ENCODE measurements at places on chromosomes 11 and 22.
A peak's percentile ranks its signal among the peaks of the same experiment; 100 is the strongest.

DNA sequence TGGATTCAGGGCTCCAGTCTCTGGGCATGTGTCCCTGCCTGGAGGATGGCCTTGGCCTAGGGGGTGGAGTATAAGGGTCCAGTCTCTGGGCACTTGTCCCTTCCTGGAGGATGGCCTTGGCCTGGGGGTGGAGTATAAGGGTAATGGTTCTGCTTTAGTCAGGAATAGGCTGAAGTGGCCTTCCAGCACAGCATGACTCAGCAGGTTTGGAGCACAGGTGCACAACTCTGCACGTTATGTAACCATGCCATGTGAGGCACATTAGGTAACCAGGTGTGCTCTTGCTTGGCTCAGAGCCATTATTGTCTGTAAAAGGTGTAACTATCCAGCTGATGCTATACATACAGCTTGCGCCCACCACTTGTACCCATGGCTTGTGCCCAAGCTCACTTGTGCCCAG, 48.4 kb upstream of the POLD3 start:
- DNase-seq = no peak

GRCh38 chr11:117127171-117127901, 16.8 kb upstream of the PAFAH1B2 start:
- DNase-seq = no peak

GRCh38 chr22:31085928-31086327, 4.8 kb downstream of the SMTN start:
- no peak for DNase-seq

- no peak for DNase-seq
These were observed 1.1 kb upstream of the C11orf65 start for GRCh38 chr11:108468478-108468864.

DNA sequence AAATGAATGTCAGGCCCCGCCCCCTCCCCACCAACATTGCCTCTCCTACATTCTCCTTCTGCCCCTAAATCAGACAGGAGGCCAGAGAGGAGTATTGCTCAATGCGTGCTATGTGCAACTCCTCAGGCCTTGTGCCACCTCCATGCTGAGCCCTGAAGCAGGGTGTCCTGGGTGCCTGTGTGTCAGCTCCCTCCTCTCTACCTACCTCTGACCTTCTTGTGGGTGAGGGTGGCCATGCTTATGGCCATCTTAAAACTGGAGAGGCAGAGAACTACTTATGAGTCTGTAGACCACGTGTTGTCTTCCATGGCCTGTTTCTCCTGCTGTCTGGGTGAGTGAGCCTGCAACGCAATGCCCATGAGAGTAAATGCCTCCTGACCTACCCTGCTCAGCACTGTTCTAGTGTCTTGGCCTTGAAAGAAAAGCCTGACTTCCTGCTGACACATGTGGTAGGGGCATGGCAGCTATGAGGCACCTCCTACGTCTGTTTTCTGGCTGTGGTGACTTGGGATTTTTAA, 10.5 kb downstream of the MCAM start:
- no peak for DNase-seq

- no peak for DNase-seq
These were observed 10.3 kb downstream of the CD5 start for GRCh38 chr11:61112575-61112974.

- DNase-seq = no peak
These were observed at the start of gene CLDN5 for GRCh38 chr22:19524170-19525115. Gene CLDN5, minus strand, starts transcription at chr22:19524410. Its CDS starts 155 bp downstream, at chr22:19524255.

GRCh38 chr11:20156876-20157613, 3.2 kb downstream of the DBX1 start:
- DNase-seq = no peak

- DNase-seq = no peak
These were observed 342.1 kb upstream of the NCAM1 start for GRCh38 chr11:112619106-112619505.

- no peak for DNase-seq
These were observed 28.0 kb downstream of the TPST2 start for GRCh38 chr22:26561756-26562417.

- DNase-seq = no peak
These were observed 39.4 kb downstream of the PC start for GRCh38 chr11:66918741-66919140.

DNA sequence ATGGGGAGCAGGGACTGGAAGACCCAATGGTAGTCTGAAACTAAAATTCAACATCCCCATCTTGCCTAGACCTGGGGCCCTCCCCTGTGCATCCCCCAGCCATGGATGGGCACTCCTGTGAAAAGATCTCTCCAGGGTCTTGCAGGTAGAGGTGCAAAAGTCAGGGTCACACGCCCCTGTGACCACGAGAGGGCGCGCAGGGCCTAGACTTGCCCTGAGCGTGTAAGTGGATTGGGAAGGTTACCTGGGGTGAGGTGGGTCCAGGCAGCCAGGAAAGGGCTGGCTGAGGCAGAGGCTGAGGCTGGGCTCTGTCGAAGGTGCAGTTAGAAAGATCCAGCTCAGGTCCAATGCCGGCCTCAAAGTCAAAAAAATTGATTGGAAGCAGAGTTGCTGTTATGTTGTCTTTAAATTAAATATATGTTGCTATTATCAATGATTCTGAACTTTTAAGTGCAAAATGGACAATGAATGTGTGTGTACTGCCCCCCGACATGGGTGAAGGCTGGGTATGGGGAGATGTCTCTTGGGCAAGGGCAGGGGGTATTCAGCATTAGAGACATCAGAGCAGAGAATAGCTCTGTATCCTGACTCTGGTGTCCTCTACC, 4.8 kb upstream of the POU2F3 start:
- peak; percentile 51 for DNase-seq

DNA sequence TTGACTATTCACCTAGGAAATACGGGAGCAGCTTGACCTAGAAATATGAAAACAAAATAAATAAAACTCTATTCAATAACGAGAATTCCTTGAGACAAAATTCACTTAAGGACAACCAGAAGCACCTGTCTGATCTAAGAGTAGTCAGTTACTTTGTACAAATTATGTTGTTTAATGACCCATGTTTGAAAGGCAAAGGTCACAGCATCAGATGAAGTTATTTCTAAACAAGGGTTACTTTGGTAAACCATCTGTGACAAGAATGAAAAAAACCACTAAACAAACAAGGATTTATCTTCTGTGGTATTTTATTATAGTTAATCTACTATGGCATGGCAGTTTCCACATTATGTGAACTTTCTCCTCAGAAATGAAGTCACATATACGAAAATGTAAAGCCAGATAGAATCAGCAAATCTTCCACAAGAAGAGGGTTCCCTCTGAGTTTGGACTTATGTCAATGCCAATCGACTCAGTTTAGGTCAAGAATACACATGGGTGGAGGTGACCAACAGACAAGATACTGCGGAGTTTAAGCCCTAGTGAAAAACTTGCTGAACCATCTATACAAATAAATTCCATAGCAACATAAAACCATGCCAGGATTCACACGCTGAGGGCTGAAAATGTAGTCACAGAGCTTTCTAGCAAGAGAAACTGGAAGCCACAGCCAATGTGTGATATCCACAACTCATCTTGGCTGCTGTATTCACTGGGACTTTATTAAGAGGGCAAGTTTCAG, 53.4 kb downstream of the NCAPD3 start:
- DNase-seq = no peak

DNA sequence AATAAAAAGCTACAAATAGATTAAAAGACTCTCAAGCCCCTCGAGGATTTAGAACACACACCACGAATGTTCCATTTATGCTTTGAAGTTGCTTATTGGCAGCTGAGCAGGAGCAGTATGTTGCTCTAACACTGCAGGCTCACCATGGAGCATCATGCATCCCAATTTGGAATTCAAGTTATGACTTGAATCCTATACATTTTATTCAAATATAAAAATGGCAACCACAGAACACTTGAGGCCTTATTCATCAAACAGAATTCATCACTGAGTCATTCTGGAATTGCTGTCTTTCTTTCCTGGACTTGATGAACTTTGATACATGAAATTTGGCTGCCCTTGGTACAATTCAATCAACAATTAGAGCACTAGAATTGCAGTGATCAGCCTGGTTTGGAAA, 24.5 kb upstream of the BLID start:
- no peak for DNase-seq

GRCh38 chr11:74717221-74717969, 13.8 kb downstream of the CHRDL2 start:
- no peak for DNase-seq

DNA sequence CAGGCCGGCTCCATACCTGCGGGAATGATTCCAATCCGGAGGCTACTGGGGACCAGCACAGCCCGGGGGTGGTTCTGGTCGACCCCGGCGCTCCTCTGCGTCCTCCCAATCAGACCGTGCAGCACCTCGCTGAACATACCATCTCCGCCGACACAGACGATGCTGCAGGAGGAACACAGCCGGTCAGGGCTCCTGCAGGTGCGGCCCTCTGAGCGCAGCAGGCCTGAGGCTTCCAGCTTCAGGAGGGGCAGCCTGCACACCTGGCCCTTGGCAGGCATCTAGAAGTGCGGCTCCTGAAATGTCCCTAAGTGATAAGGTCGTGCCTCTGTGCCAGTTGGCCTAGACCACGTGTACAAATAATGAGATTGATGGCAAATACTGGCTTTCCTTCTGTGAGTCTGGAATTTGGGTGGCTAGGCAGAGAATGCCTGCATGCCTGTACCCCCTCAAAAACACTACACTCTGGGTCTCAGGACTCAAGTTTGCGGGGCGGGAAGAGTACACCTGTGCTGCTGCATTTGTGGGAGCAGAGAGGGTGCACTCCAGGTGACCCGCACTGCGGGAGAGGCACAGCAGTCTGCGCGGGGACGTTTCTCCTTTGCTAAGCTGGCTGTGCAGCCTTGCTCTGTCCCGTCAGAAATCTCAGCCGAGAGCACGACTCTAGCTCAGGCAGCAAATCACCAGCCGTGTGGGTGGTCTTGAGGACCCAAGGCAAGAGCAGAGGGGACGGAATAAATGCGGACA, 30.1 kb downstream of the CERK start:
- DNase-seq = no peak

DNA sequence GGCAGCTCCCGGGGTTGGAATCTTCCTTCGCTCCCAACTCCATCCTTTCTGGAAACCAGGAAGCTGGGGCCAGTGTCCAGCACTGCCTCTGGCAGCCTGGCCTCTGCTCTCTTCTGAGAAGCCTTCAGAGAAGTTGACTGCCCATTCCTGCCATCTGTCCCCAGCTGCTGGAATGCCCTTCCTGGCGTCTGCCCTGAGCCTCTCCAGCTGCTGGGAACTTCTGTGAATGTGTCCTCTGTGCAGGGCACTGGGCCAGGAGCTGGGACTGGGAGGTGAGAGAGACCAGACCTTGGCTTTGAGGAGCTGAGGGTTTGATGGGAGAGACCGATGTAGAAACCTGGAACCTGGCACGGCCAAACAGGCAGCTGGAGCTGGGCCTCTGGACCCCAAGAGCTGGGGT, 5.9 kb upstream of the SOX10 start:
- DNase-seq = no peak

DNA sequence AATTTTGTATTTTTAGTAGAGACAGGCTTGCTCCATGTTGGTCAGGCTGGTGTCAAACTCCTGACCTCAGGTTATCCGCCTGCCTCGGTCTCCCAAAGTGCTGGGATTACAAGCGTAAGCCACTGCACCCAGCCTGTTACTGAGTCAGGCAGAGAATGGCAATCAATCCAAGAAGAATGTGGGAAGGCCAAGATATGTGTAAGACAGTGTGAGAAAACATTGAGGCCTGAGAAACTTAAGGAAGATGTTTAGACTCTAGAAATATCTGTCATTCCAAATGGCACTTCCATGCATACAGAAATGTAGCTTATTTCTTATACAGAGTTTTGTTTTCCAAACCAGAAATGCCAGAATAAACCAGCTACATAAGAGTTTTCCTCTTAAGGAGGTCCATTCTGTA, 248.5 kb downstream of the ETS1 start:
- DNase-seq = no peak

DNA sequence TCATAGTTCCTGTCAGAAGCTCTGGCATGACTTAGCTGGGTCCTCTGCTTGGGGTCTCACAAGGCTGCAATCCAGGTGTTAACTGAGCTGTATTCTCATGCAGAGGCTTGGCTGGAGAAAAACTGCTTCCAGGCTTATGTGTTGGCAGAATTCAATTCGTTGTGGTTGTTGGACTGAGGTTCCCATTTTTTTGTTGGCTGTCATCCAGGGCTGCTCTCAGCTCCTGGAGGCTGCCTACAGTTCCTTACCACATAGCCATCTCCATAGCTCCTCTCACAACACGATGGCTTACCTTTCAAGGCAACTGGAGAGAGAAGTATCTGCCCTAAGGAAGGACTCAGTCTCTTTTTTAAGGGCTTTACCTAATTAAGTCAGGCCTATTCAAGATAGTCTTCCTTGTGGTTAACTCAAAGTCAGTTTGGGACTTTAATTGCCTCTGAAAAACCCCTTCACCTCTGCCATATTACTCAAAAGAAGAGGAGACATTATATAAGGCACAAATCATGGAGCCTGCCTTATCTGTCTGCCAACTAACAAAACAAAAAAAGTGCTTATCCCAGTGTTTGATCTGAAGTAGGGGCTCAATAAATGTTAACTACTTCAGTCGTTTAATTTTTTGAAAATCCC, 35.2 kb downstream of the OR2AG2 start:
- DNase-seq = no peak

DNA sequence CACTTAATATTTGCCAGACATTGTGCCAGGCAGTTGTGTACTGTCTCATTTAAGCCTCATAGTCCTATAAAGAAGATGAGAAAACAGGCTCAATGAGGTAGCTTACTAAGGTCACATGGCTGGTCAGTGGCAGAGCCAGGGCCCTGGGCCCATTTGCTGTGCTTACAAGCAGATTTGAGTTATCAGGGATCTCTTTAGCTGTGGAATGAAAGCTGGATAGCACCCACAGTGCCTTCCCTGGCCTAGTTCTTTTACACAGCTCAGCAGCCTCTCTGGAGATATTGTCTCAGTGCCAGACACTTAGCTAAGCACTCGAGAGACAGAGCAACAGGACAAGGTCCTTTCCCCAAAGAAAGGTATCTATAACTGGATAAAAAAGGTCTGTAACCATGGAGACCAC, 6.1 kb downstream of the TMEM86A start:
- DNase-seq = no peak

DNA sequence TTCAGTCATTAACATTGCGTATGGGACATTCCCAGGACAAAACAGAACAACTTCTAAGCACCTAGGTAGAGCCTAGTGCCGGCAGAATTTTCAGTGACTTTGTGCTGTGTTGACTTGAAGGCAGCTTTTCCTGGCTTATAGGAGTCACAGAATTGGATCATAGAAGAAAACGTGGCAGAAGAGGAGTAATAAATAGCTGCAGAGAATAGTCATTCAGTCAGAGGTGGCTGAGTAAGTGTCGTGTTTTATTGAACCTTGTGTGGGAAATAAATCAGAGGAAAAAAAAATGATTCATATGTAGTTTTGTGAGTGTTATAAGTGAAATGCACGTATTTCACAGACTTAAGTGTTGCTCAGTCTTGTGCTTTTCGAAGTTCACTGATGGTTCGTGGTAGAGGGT, 2.1 kb downstream of the BARX2 start:
- DNase-seq = no peak

Measured in stimulated activated CD4-positive, alpha-beta T cell treated with anti-CD3 and anti-CD28 coated beads, Interleukin-4, amount 100 ng/mL, for 48 hours (primary cell).